Activated T-cell treated with anti-CD3 and anti-CD28 coated beads, Interleukin-2, amount 50 U/mL, for 24 hours (primary cell): ENCODE measurements at places on chromosomes 3 and 15.

DNA sequence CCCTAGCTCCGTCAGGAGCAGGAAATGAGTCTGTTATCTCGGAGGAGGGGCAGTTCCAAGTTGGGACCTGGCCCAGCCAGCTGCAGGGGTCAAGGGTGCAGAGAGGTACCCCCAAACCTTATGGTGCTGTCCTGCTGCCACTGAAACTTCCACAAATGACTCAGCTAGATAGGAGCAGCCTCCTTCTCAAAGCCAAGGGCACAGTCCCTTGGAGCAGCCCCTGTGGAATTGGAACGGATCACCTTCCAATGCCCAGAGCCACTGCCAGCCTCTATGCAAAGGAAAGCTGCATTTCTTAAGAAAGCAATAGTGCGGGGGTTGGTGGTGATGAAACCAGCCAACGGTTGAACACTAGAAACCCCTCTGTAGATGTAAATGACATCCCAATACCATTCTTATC is 19.6 kb upstream of the LRRK1 start:
- DNase-seq: no peak

- DNase-seq: no peak
Measured at GRCh38 chr3:138796761-138797160, 38.0 kb downstream of the PIK3CB start.

GRCh38 chr15:65695081-65695480 is 73.3 kb downstream of the SLC24A1 start:
- DNase-seq: no peak

DNA sequence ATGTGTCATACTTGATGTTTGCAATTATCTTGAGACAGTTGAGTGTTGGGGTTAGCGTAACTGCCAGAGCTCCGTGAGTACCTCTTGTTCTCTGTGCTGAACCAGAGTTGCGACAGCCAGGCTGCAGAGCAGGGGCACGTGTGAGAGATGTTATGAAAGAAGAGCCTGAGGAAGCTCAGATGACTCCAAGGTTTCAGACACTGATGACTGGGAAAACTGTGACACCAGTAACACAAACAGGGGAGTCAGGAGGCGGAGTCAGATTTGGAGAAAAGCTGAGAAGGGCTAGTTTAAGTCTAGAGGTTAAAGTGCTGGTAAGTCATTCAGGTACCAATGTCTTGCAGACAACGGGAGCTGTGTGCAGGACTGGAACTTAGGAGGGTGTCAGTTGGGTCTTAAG is 45.0 kb downstream of the BLM start:
- no peak for DNase-seq

GRCh38 chr3:123547881-123548519 is 36.9 kb downstream of the HACD2 start:
- no peak for DNase-seq

- no peak for DNase-seq
Measured at GRCh38 chr15:89792106-89792805, 16.1 kb downstream of the MESP2 start.

DNA sequence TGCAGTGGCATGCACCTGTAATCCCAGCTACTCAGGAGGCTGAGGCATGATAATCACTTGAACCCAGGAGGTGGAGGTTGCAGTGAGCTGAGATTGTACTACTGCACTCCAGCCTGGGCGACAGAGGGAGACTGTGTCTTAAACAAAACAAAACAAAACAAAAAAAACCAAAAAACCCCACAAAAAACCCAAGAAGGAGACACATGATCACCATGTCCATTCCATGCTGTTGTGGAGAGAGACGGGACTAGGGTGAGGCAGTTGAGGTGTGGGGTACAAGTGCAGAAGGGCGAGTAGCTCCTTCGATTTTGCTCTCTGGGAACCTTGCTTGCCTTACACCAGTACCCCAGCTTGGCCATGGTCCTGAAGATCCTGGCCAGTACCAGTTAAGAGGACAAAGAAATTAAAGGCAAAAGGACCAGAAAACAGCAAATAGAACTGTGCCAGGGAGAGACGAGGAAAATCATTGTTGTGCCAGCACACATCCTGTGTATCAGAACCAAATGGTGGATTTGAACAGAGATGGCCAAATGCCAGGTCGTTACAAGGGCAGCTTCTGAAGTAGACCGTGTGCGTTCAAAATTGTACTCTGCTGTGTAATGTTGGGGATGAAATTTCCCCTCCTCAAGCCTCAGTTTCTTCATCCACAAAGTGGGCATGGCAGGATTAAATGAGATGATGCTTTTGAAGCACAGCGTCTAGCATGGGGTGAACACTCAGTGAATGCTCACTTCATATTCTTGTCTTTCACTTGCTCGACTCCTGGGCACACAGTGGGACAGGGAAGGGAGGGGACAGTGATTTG is 42.9 kb upstream of the CTSH start:
- DNase-seq: no peak

DNA sequence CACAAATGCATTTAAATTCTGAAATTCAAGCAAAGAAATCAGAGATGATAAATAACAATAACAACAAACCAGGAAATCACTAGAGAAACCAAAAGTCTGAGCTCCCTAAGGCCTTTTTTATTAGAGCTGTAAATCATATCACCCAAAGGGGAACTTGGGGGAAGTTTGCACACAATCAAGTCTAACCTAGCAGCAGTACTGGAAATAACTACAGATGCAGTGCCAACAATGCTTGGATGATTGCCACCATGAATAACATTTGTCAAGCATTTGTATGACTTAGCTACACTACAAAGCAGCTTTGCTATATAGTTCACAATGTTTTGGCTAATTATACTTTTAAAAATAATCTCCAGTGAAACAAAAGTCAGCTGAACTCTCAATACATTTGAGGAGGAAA is 27.8 kb downstream of the SHQ1 start:
- DNase-seq: no peak

DNA sequence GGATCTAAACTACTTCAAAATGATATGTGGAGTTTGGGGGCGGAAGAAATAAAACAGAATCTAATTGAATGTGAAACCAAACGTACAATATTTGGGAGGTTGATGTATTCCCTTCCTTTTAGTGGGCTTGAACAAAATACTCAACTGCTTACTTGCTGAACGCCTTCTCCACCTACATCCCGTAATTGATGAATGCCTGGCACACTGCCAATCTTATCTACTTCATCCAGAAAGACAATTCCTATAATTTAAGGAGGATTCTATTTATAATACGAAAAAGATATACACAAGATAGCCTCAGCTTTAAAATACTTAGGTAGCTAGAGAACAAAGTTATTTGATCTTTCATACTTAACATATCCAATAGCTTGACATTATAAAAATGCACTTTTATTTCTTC is 23.1 kb upstream of the PDCD7 start:
- no peak for DNase-seq

GRCh38 chr3:37519661-37520060 is 342.0 kb upstream of the CTDSPL start:
- DNase-seq: no peak

GRCh38 chr3:59605318-59605717 is 555.5 kb upstream of the CFAP20DC start:
- no peak for DNase-seq

DNA sequence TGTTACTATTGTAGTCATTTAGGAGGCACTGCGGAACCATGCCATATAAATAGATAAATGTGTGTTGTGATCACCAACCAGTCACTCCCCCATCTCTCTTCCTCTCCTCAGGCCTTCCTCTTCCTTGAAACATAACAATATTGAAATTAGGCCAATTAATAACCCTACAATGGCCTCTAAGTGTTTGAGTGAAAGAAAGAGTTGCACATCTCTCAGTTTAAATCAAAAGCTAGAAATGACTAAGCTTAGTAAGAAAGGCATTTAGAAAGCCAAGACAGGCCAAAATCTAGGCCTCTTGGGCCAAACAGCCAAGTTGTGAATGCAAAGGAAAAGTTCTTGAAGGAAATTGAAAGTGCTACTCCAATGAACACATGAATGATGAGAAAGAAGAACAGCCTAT is 8.1 kb upstream of the DNASE1L3 start:
- no peak for DNase-seq

DNA sequence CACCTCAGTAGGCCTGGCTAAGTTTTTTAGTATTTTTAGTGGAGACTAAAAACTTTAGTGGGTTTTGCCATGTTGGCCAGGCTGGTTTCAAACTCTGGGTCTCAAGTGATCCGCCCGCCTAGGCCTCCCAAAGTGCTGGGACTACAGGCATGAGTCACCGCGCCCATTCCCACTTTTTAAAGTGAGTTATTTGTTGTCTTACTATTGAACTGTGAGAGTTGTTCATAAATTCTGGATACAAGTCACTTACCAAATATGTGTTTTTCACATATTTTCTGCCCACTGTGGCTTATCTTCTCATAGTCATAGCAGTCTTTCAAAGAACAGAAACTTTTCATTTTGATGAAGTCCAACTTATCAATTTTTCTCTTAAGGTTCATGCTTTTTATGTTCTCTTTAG is 29.9 kb upstream of the SPSB4 start:
- DNase-seq: no peak

DNA sequence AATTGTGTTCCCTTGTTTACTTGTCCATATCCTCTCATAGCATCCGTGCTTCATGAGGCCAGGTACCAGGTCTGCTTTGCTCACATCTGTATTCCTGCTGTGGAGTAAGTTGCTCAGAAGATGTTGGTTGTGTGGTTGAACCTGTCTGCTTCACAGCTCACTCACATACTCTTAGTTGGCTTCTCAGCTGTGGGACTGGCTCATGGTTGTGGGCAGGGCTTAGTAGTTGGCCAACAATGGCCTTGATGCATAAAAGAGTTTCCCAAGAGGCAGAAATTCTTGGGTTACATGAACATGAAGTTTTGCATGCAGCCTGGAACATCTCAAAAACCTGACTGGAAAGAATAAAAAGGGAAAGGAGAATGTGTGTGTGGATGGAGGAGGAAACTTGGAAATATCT is 17.0 kb downstream of the CELF6 start:
- DNase-seq: no peak

DNA sequence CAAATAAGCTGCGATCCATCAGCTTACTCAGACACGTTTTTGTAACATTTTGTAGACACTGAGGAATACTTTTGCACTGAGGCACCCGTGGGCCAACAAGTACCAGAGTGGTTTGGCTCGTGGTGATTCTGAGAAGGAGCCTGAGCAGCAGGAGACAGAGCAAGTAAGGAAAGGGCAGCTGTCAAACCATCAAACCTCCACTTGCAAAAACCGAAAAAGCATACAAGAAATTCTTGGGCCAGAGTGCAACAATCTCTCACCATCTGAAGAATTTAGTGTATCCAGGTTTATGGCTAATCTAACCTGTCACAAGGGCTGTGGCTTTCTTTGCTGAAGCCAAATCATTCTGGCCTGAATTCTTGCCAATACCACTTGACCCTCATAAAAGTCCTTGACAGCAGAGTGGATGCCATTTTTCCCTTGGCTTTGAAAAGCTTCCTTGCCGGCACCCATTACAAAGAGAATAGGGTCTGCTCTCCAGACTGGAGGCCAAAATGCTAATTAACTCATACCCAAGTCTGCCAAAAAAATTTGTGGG is 56.7 kb downstream of the MYO1E start:
- no peak for DNase-seq

- DNase-seq: no peak
Measured at GRCh38 chr15:88623632-88624031, 2.5 kb downstream of the AEN start.

DNA sequence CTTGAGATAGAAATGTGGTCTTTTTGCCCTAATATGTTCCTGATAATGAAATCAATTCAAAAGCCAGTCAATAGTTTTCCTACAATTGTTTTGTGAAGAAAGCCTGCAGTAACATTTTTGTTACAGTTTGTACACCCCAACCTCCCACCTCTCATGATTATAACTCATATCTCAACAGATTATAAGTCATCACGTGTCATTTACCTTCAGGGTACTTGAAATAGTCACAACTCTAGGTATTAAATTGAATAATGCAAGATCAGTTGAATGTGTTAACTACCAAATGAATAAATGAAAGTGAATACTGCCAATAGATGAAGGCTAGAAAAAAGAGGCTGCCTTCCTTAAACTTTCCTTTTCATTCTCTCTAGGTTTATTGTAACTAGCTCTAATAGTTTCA is 32.9 kb upstream of the CTDSPL2 start:
- no peak for DNase-seq

- peak; percentile 91 for DNase-seq
Measured at GRCh38 chr15:85794598-85795336, at the start of gene KLHL25. KLHL25 (minus strand) TSS chr15:85794925; CDS start chr15:85769810, 25,115 bp downstream.

DNA sequence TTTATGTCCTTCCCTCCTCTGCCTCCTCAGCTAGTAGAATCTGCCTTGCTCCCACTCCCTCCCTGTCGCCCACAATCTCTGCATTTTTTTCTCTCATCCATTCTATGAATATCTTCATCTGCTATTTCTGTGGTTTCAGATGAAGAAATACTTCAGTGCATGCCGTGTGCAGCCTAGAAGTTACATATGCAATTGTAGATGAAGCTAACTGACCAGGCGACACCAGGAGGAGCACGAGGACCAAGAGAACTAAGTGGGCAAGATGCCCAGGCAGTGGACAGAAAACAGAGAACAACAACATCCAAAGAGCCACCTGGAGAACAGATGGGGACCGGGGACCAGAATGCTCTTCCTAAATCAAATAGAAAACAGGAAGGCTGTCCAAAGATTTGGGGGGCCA is 121.4 kb upstream of the ATP11B start:
- no peak for DNase-seq

DNA sequence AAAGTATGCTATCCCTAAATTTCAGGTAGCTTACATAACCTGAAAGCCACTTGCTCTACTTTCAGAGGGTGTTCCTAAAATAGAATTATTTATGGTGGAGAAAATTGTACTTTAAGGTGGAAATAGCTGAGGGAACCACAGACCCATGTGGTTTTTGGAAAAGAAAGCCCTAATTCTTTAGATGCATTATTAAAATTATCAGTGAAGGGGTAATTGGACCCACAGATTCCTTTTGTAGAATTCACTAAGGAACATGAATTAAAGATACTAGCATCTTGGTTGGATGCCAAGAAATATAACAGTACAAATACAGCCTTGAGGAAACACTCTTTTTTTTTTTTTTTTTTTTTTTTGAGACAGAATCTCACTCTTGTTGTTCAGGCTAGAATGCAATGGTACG is 37.8 kb downstream of the DPPA2 start:
- DNase-seq: no peak

GRCh38 chr3:59798372-59799086 is 748.7 kb upstream of the CFAP20DC start:
- no peak for DNase-seq

DNA sequence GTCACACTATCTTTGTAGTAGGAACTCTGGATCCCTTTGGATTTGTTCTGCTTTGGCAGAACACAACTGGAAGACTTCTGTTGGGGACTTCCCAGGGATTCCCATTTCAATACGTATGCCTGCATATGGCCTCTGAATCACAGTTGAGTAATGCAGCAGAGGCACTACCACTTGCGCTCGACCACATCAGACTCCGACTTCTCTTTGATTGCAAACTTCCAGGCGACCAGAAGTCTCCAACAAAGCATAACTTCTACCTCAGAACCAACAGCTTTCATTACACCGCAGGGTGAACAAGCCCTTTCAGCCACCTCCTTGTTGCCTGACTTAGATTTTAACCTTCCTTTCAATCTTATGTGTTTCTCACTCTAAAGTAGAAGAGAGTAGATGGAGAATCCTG is 924.4 kb downstream of the IGSF11 start:
- no peak for DNase-seq

GRCh38 chr3:141825216-141826011 is 51.0 kb upstream of the ATP1B3 start:
- DNase-seq: no peak
